Pons (tissue), 1 donor: ENCODE measurements at places on chromosomes 7 and 10.

DNA sequence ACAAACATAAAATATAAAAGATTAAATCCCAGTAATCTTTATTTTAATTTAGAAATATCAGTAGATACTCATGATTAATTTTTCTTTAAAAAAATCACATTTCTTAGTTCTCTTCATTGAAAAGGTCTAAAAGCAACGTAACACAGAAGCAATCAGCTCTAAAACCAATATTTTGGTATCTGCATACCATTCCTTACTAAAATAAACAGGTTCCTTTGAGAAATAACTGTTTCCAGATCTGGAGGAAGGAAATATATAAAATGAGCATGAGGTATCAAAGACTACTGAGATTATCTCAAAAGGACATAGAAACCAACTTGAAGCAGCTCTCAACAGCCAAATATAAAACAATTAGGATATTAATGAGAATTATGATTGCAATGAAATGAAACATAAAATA is 301.0 kb upstream of the GNAI1 start:
- no peak for DNase-seq

- DNase-seq: no peak
Observed at GRCh38 chr10:66218289-66218688, 707.5 kb upstream of the LRRTM3 start.

GRCh38 chr7:78528964-78529363 is 730.4 kb downstream of the PHTF2 start:
- DNase-seq: no peak

GRCh38 chr7:74502216-74502891 is 48.6 kb downstream of the GTF2IRD1 start:
- peak; percentile 22 for DNase-seq

- no peak for DNase-seq
Observed at GRCh38 chr7:117479225-117480054, at the start of gene CFTR. Gene CFTR, plus strand, starts transcription at chr7:117480025. Its CDS starts 70 bp downstream, at chr7:117480095.

DNA sequence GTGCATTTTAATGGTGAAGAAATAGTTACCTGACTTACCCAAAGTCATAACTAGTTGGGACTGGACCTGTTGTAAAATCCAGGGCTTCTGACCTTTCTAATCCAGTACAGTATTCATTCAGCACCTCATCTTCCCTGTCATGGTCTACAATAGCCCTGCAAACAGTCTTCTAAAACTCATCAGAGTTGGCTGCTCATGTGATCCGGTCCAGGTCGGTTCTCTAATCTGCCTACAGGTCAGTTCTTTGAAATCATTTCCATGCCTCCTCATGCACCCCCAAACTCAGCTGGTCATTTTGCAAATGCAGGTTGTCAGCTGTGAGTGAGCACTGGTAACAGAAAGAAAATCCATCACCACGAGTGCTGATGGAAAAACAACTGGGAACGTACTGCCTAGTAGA is 451.6 kb upstream of the GALNT17 start:
- no peak for DNase-seq

- peak; percentile 53 for DNase-seq
Observed at GRCh38 chr10:59176241-59177030, at the start of gene PHYHIPL. Gene PHYHIPL, plus strand, starts transcription at chr10:59176643. Its CDS starts 211 bp downstream, at chr10:59176854.

DNA sequence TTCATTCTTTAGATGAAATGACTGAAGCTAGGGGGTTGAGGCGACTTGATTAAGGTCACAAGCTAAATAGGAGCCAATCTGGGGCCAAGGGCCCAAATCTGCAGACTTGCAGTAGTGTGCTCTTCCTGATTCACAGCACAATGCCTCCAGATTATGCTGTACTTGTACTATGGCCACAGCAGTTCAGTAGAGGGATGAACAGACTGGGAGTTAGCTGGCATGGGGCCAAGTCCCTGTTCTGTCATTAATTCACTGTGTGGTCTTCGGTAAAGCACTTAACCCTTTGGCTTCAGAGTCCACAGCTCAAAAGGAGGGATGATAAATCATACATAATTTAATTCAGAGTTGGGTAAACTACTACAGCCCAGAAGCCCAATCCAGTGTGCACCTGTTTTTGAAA is 196.8 kb downstream of the XPNPEP1 start:
- DNase-seq: no peak

GRCh38 chr10:20995123-20995987 is 98.2 kb upstream of the NEBL start:
- DNase-seq: no peak

DNA sequence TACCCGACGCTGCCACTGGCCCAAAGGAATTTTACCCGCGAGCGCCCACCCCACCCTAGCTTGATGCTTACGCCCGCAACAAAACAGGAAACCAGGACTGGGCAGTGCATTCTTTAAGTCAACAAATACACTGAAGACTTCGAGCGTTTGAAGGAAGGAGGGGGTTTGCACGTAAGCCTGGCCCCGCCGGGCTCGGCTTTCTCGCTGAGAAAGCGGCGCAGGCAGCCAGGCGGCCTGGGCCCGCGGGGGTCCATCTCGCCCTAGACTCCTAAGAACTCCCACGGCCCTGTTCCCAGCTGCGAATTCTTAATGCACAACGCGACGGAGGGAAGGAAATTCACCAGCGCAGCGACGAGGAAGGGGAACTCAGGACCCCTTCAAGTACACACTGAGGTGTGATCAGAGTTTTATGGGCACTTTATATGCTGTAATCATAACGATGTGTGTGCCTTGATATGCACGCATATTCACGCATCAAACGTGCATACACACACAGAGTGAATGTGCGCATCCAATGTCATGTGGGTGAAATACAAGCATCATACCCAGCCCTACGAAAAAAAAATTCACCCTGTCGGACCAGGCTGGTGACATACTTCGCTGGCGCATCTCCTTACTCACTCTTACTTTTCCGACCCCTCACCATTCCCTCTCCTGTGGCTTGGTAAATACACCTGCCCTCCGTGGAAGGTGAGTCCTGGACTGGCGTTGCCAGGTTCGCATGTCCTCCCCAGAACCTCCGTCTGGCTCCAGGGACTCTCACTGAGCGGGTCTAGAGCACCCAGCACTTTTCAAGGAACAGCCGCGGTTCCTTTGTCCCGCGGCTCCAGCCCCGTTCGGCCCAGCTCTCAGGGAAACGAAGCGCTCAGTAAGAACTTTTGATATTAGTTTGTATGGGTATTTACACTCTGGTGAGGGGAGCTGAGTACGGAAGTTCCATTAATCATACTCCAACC is 5.7 kb upstream of the HOXA13 start:
- no peak for DNase-seq

DNA sequence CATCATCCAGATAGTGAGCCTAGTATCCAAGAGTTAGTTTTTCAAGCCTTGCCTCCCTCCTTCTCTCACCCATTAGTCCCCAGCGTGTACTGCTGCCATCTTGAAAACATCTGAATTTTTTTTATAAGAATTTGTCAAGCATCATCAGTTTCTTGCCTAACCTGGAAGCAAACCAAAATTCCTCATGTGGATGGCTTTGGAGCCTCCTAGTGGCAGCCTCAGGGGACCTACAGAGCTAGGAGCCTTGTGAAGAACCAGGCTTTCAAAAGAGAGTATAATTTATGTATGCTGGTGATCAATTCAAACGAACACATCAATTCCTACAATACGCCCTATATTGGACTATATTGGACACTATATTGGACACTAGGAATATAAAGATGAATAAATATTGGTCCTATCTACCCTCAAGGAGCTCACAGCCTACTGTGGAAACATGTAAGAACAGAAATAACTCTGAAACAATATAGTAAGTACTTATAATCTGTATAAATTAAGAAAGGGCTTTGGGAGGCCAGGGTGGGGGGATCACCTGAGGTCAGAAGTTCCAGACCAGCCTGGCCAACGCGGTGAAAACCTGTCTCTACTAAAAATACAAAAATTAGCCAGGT is 63.4 kb downstream of the HPSE2 start:
- peak; percentile 64 for DNase-seq

DNA sequence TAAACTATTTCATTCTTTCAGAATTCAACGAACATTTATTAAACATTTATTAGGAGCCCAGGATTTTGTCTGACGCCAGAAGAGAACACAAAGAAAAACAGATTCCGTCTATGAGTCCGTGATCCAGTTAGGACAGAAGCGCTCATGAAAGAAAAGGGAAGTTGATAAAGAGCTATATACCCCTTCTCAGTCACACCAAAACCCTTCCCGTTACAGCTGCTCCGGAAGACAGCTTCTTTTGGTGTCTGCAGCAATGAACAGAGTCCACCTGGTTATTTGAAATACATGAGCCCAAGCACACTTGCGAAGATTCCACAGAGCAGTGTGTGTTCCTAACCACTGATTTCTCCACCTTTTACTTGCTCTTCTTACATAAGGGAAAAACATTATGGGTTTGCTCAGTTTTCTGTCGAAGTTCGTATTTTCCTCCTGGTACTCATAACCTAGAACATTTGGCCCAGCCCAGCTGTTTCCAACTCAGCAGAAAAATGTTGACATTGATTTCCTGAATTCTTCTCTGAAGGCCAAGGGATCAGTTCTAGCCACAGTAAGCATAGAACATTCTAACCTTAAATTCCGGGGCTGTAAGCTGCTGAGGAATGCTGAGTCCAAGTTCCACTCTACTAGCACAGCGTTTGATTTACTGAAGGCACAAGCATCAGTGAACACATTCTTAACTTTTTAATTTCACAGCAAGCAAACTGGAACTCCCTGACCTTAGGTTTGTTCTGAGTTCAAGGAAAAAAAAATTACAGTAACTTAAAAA is 206.5 kb downstream of the SORCS1 start:
- DNase-seq: peak; percentile 55

- no peak for DNase-seq
Observed at GRCh38 chr7:41238851-41239331, 464.0 kb downstream of the INHBA start.

DNA sequence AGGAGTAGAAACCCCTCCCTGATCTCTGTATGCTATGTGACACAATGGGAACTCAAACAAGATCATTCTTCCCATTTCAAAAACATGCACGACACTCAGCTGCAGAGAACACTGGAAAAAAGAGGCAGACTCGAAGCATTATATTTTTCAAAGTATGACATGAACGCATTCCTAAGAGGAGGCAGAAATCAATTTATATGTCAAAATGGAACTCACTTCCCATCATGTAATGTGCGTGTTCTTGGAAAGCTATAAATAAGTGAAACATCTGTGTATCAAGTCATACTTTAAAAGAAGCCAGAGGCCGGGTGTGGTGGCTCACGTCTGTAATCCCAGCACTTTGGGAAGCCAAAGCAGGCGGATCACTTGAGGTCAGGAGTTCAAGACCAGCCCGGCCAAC is 142.7 kb downstream of the ICA1 start:
- no peak for DNase-seq

GRCh38 chr7:80379034-80379982 is 132.6 kb downstream of the GNAT3 start:
- no peak for DNase-seq

GRCh38 chr7:41428381-41428780 is 274.5 kb downstream of the INHBA start:
- DNase-seq: no peak

GRCh38 chr7:1940402-1940786 is 270.3 kb downstream of the ELFN1 start:
- DNase-seq: peak; percentile 12

DNA sequence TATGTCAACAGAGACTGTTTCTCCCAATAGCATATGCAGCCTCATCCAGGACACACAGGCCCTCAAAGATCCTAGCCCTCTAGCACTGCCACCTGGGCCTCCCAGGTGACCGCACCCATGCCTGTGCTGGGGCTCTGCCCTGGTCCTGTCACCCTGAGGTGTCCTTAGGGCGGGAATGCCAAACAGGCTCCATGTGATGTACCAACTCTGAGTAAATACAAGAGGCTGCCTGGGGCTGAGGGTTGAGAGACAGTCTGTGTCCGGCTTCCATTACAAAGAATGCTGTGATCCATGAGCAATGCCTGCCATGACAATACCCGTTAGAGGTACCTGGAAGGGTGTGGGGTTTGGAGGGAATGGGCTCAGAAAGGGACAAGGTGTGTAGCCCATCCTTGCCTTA is 83.0 kb upstream of the KAT6B start:
- no peak for DNase-seq

DNA sequence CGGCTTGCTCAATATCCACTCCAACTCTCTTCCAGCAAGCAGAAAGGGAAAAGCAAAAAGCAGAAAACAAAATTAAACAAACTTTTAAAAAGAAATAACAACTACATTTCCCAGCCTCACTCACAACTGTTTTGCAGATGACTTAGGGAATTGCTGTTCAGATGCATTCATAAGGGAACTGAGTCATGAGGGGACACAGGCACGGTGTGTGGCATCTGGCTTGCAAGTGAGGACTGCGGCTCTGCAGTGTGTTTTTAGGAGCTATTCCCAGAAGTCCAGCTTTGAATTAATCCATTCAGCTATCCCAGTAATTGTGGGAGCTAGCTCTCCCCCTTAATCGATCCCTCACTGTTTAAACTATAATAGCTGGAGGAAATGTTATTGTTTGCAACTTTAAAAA is 30.3 kb downstream of the PTN start:
- peak; percentile 78 for DNase-seq

DNA sequence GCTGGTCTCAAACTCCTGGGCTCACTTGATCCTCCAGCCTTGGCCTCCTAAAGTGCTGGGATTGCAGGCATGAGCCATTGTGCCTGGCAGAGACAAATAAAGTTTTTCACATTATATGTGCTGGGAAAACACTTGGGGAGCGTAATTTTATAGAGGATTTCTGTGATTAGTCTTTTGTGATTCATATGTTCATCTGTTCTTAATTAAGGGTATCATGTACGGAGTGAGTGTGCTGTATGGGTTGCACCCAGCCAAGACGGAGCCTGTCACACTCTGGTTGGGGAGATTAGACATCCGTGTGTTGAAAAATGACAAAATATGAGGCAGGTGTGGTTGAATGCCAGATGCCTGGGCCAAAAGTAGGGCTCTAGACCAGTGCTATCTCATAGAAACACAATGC is 10.3 kb downstream of the ADRB1 start:
- DNase-seq: no peak

GRCh38 chr7:135355377-135356048 is 121.9 kb downstream of the STRA8 start:
- DNase-seq: no peak

DNA sequence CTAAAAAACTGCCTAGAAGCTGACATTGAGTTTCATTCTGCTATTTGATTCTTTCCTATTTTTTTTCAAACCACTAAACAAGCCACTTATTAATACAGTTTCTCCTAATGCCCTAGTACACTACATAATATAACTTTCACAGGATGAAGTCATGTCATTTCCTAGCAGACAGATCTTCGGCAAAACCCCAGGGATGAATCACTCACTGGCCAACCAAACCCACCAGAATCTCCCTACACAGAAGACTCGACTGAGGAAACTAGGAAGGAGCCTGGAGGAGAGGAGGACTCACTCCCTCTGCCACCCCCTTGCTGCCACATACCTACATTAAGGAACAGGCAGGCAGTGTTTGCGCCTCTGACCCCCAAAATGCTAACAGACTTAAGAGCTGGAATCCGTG is 33.4 kb downstream of the XPNPEP1 start:
- no peak for DNase-seq

- no peak for DNase-seq
Observed at GRCh38 chr10:78752708-78753107, 316.1 kb upstream of the ZMIZ1 start.

- no peak for DNase-seq
Observed at GRCh38 chr7:130131191-130131834, 61.0 kb downstream of the KLHDC10 start.

DNA sequence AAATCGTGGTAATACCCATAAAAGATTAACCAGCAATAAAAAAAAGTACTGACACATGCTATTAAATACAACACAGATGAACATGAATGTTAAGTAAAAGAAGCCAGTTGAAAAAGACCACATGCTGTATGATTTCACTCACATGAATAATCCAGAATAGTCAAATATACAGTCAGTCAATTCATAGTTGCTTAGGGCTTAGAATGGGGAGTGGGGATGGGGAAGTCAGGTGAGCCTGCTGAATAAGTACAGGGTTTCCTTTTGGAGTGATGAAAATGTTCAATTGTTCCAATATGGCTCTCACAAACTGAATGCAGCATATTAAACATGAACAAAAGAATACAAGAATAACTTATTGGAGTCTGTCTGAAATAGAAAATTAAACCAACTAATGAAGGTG is 1.8 kb downstream of the COA1 start:
- DNase-seq: no peak
